ENCODE measurements at places on chromosomes 4 and X. TPM values are rescaled to one million over a fixed set of nuclear protein-coding genes. Genes with fewer than 3 reads are reported as not detected.

DNA sequence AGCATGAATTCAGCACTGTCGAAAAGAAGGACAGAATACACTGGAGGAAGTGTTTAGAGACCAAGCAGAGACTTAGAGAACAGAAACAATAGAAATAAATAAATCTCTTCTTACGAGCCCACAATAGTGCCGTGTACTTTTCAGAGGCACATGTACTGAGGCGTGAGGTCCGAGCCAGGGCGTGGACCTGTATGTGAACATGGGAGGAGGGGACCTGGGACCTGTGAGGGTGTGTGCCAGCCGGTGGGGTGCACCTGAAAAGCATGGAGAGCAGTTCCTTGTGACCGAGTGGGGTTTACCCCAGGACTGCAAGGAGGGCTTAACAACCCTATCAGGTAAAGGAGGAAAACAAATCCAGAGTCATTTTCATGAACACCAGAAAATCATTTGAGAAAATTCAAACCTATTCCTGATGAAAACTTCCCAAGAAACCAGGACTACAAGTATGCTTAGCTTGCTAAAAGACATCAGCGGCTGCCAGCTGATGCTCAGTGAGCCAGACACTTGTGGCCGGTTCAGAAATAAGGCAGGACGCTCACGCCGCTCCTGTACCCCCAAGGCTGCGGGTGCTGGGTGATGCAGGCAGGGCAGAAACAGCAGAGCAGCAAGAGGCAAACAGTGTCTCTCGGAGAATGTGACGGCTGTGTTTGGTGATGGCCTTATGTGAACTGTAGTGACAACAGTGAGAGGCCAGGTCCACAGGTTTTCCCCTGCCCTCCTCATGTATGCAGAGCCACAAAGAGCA is 37.1 kb downstream of the NELFA start:
- DNase-seq, result no peak

DNA sequence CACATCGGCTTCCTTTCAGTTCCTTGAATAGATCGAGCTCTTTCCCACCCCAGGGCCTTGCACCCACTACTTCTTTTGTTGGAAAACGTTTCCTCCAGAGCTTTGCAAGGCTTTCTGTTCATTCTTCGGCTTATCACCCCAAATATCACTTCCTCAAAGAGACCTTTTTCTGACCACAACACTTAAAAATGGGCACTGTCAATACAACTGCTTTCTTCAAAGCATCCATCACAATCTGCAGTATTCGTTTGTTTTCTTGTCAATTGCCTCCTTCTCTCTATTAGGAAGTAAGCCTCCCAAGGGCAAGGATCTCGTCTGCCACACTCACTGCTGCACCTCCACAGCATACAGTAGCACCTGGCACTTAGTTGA is 17.7 kb upstream of the CENPU start:
- no peak for DNase-seq

GRCh38 chr4:183353557-183353956 is 31.3 kb upstream of the CLDN24 start:
- DNase-seq, result no peak

GRCh38 chr4:54542540-54543041 is 115.2 kb upstream of the KIT start:
- no peak for DNase-seq

GRCh38 chr4:8009097-8009496 is 69.4 kb upstream of the AFAP1 start:
- no peak for DNase-seq

GRCh38 chrX:137427426-137427778 is 138.5 kb upstream of the ZIC3 start:
- DNase-seq, result no peak

GRCh38 chr4:37400241-37400881 is 155.8 kb downstream of the NWD2 start:
- no peak for DNase-seq

DNA sequence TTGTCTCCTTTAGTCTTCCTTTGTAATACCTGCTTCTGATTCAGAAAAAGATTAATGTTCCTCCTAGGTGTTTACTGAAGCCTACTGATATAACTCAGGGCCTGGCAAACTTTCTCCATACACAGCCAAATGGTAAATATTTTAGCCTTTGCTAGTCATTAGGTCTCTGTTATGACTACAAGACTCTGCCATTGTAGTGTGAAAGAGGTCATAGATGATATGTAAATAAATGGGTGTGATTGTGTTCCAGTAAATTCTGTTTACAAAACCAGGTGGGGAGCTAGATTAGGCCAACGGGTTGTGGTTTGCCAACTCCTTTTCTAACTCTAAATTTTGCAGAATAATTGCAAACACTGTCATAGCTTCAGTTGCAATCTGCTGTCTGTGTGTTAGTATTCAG is 568.1 kb upstream of the GNPDA2 start:
- no peak for DNase-seq

GRCh38 chrX:49922291-49923241 is at the start of gene CLCN5:
TSS of gene CLCN5 (plus strand) at chrX:49922596. CDS start at chrX:49925299, 2,703 bp downstream.
- peak; percentile 97 for DNase-seq

- DNase-seq, result peak; percentile 76
Observed at GRCh38 chrX:23773601-23774175, 9.3 kb upstream of the SAT1 start.

DNA sequence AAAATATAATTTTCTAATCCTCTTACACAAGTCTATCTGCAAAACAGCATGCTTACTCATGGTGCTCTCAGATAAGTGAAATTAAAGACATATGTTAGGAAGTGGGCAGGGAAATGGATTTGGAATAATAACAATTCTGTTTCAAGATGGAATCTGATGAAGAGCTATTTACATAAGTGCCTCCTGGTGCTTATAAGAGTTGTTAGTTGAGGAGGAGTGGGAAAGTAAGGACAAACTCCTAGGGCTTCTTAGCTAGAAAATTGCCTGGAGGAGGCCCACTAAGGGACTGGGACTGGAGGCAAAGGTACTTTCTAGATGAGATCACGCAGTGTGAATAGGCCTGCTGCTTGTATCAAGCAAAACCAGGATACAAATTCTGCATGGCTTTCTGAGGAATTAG is 939.8 kb downstream of the GLUD2 start:
- no peak for DNase-seq

- DNase-seq, result no peak
Observed at GRCh38 chrX:46961097-46961496, 48.9 kb downstream of the JADE3 start.

- DNase-seq, result no peak
Observed at GRCh38 chr4:8297141-8297601, 27.6 kb downstream of the HTRA3 start.

DNA sequence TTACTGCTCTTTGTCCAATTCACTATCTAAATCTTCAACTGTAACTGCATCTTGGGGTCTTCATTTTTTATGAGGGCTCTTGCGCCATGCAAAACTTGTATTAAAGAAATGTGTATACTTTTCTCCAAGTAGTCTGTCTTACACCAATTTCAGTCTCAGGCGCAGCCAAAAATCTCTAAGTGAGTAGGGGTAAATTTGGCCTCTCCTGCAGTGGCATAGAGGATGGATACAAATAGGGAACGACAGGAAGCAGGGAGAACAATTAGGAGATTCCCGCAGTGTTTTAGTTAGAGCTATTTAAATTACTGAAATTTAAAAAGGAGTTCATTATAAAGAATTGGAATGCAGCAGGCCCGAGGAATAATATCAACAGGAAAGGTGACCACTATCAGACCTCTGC is 30.2 kb downstream of the DMP1 start:
- DNase-seq, result no peak

GRCh38 chrX:72258174-72258573 is 18.9 kb downstream of the RPS4X start:
- DNase-seq, result no peak

DNA sequence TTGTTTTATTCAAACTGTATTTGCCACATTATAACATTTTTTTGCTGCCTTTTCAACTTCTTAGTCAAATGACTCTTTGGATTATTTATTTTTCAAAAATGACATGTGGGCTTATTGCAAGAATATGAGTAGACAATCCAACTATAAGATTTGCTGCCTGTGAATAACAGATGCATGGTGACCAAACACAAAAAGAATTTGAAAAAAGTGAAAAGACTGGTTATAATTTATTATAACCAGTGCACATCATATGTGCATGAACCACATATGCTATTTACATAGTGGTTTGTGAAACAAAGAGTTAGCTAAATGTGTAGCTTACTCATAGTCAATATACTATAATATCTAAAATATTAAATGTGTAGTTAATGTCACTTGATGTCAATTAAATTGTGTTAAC is 2086.8 kb downstream of the ARAP2 start:
- no peak for DNase-seq

GRCh38 chr4:39410415-39410814 is 3.7 kb downstream of the KLB start:
- DNase-seq, result peak; percentile 38

- peak; percentile 9 for DNase-seq
Observed at GRCh38 chrX:70262952-70263567, 3.1 kb upstream of the P2RY4 start.

DNA sequence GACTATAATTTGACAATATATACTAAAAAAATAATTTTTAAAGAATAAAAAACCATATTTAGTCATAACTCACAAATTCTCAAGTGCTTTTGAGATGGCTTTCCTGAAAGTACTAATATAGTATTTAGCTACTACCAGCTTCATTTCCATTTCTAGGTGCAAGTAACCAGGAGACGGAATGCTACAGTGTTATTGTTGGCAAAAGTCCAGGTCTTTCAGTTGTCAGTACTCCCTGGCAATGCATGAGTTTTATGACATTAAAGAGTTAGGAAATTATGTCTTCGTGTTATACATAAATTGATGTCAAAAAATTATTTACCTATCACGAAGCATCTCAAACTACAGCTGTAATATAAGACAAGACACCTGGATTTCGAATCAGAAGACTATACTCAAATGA is 45.0 kb downstream of the TMEM47 start:
- DNase-seq, result peak; percentile 67

DNA sequence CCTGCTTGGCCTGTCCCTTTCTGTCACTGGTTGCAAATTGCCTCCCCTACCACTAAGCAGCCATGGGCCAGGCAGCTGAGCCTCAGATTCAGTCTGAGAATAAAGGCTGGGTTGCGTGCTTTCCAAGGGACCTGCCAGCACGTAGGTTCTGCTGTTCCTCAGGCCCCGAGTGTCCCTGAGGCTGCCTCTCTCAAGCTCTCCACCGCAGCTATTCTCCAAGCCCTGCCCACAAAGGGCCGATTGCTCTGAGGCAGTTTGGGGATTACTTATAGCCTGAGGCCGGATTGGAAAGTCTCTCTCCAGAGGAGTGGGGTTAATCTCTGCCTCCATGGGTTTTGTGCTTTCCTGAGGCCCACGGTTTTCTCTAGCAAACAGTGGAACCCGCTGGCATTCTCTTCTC is 590.7 kb downstream of the BCOR start:
- DNase-seq, result no peak

- DNase-seq, result peak; percentile 11
Observed at GRCh38 chr4:17544831-17545234, 29.9 kb downstream of the CLRN2 start.

DNA sequence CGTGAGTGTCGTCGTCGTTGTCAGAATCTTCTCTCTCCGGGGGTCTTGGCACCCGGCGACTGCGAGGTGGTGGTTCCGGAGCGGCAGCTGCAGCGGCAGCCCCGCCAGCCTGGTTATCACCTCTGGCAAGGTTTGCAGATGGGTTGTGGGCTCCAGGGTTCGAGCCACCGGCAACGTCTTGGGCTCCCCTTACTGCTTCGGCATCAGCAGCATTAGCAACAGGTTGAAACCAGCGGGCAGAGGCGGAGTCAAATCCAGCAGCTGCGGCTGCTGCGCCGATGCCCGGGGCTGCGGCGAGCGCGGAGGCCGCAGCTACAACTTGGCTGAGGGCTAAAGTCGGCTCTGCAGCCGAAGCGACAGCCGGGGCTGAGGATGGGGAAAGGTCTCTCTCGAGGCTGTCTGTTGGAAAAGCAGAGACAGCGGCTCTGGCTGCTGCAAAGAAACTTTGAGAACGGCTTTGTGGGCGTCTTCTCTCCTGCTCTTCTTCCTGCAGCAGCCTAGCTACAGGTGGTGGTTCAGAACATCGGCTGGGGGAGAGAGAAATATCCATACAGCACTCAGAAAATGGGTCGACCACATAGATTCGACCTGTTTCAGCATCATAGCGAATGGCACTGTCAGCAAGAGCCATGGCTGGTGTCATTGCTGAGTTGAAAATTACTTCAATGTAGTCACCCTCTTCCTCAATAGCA is 3.6 kb downstream of the IRS4 start:
- no peak for DNase-seq

GRCh38 chr4:143288171-143288570 is 48.5 kb upstream of the GAB1 start:
- no peak for DNase-seq

DNA sequence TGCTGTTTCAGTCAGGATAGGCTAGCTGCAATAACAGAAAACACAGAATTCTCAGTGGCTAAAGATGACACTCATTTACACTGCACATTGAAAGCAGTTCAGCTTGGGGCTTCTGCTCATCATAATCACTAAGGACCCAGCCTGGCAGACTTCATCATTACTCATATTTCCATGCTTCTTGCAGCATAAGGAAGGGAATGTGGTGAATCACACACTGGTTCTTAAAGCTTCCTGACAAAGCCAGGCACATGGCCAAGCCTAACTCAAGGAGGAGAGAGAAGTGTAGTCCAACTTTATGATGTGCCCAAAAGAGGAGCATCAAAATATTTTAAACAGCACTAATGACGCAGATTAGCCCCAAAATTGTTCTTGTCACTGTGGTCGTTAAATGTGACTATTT is 186.5 kb downstream of the BANK1 start:
- peak; percentile 91 for DNase-seq

DNA sequence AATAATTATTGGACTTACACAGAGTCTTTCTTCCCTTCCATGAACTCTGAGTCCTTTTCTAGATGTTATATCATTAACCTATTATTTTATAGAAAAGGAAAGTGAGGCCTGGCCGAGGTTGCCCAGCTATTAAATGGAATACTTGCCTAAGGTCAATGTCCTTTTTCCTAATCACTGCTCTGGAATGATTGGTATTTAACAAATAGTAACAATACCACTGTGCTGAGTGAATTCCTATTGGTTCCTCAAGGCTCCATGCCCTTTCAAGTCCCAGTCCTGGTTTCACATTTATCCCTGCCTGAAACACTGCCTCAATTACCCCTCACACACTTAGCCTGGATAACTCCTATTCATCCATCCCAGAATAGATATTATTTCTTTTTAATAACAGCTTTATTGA is 6.2 kb downstream of the TCEAL9 start:
- DNase-seq, result peak; percentile 57

- no peak for DNase-seq
Observed at GRCh38 chrX:131646106-131646505, 102.2 kb downstream of the OR13H1 start.

DNA sequence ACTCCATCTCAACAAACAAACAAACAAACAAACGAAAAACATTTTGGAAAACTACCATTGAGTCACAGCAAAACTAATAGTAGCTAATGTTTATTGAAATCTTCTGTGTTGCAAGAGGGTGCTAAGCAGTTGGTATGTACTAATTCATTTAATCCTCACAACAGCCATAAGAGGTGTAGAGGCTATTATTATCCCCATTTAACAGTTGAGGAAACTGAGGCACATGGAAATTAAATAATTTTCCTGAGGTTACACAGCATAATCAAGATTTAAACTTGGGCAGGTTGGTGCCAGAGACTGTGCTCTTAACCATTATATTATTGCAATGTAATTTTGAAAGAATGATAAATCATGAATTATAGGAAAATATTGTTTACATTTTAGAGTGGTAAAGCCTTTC is 17.5 kb upstream of the RHOH start:
- no peak for DNase-seq

- no peak for DNase-seq
Observed at GRCh38 chr4:146469022-146469421, 52.7 kb downstream of the SLC10A7 start.

Gene MXRA5
- total RNA-seq, result not detected

Gene TCEAL2
- total RNA-seq, result not detected

Gene RUFY3
- 52.8 TPM for total RNA-seq

Gene GPR143
- total RNA-seq, result 9.3 TPM

Gene PAPSS1
- 72.0 TPM for total RNA-seq

Gene HSD17B11
- total RNA-seq, result 21.1 TPM

Gene RTL5
- 2.1 TPM for total RNA-seq

Gene DUSP9
- total RNA-seq, result not detected
